ENCODE measurements at places on chromosomes 2 and 18. TPM values are rescaled to one million over a fixed set of nuclear protein-coding genes. Genes with fewer than 3 reads are reported as not detected.

DNA sequence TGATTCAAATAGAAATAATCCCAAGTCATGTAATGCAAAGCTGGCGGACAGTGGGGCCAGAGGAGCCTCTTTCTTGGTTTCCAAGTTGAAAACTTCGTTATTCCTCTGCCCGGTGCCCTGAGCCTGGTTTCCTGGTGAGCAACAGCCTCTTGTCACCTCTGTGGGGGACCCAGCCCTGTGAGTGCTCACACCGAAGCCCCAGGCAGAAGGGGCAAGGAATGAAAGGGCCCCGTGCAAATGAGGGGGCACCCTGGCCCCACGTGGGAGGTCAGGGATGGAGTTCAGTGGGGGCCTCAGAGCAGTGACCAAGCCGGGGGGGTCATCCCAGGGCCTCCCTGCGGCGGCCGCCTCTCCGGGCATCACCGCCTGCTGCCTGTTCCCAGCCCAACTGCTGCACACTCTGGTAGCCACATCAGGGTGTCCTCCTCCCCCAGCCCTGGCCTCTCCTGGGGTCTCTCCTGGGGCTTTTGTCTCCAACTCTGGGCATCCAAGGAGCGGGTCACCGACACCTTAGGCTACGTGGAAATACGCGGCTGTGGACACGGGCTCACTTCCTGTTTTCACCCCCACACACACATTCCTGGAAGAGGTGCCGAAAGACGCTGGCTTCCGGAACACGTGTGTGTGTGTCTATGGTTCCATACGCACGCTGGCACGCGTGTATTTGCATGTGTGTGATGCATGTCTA is 64.5 kb downstream of the TWIST2 start:
- DNase-seq, result peak; percentile 20

- no peak for DNase-seq
Measured at GRCh38 chr2:174586418-174587295, 10.9 kb downstream of the WIPF1 start.

GRCh38 chr2:151886241-151886640 is 58.0 kb upstream of the ARL5A start:
- no peak for DNase-seq

The STPG4 gene
- polyA plus RNA-seq, result not detected

The LOXHD1 gene
- 0.29 TPM for polyA plus RNA-seq

All from ovary (tissue), 10 donors.